ENCODE measurements at places on chromosomes 7 and 10.
A peak's percentile ranks its signal among the peaks of the same experiment; 100 is the strongest.

DNA sequence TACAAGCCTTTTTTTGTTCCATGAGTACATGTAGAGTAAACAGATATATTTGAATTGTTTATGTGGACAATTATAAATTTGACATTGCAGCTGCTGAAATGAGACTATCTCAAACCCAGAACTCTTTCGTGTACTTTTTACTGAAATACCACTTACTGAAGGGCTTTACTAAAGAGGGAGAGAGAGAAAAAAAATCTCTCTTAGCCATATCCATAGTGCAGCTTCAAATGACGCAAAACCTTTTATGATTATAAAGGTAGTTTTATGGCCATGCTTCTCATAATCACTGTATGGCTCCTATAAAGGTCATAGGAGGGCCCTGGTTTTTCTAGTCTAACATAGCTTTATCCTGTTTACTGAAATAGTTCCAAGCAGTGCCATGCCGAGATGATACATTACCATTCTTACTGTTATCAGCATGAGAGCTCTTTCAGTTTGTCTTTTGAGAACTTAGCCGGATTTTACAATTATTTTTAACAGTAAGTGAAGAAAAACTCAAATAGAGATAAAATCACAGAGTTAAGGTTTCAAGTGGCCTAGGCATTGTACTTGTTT, 35.1 kb downstream of the KCND2 start:
- no peak for DNase-seq

- no peak for DNase-seq
Measured at GRCh38 chr7:136066304-136067143, 89.4 kb upstream of the MTPN start.

- DNase-seq, result no peak
Measured at GRCh38 chr7:138417078-138417700, 42.9 kb upstream of the TRIM24 start.

DNA sequence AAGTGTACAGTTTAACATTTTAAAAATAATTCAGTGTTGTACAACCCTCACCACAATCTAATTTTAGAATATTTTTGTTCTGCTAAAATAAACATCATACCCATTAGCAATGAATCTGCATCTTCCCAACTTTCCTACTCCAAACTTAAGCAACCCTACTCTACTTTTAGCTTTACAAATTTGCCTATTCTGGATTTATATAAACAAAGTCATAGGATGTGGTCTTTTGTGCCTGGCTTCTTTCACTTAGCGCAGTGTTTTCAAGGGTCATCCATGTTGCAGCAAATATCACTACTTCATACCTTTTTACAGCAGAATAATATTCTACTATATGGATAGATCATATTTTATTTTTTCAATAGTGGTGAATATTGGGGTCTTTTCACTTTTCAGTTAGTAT, 18.9 kb downstream of the CALML3 start:
- DNase-seq, result no peak

- no peak for DNase-seq
Measured at GRCh38 chr7:100793806-100794660, 33.3 kb downstream of the EPHB4 start.

- DNase-seq, result no peak
Measured at GRCh38 chr7:127761196-127761595, 109.2 kb downstream of the SND1 start.

GRCh38 chr10:78045237-78045636, 11.6 kb downstream of the RPS24 start:
- DNase-seq, result peak; percentile 31

GRCh38 chr7:610531-611280, 91.1 kb upstream of the PDGFA start:
- DNase-seq, result no peak

DNA sequence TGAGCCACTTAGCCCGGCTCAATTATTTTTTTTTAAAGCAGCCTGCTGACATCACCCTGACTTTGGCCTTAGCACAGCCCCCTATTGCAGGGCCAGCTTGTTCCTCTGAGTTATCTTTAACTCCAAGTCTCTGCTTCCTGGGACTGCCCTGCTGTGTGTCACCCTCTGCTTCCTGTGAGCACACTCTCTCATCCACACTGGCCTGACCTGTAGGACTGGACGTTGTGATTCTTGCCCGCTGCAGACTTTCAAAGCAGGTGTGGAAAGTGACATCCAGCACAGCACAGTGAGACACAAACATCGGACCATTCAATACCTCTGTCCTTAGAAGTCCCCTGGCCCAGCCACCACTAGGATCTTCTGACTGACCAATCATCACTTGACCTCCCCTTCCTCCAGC, 26.4 kb upstream of the HSPA12A start:
- no peak for DNase-seq

GRCh38 chr10:101014966-101015581, 15.5 kb downstream of the LZTS2 start:
- DNase-seq, result no peak

GRCh38 chr10:69239136-69239535, 19.0 kb downstream of the HKDC1 start:
- DNase-seq, result no peak

GRCh38 chr7:147664541-147664940, 926.0 kb upstream of the C7orf33 start:
- no peak for DNase-seq

GRCh38 chr10:25392132-25392531, 217.3 kb downstream of the GPR158 start:
- DNase-seq, result no peak

DNA sequence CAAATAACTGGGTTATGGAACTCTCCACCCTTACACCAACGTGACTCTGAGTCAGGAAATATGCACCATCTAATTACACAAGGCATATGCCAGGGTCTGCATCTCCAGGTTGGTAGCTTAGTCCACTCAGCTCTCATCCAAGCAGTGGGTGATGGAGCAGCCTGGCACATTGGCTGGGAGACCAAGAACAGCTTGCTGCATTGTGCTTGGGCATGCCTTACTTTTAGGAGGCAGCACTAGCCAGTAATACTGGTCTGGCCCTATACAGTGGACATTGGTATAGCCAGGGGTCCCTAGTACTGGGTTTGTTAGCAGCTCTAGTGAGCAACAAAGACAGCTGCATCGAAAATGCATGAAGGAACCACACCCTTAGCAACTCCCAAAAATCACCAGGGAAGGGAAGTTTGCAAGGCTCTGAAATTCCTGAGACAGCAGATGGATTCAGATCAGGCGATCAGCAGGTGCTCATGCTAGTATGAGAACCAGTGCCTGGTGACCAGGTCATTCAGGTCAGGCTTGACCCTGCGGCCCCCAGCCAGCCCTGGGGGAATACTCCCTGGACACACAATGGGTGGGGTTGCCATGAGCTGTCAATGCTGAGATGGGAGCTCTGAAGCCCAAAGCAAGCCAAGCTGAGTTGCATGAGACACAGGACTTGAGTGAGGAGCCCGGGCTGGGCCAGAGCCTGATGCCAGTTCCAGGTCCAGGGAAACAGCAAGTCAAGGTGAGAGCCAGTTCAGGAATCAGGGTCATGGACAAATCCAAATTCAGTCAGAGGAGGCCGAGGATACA, 217.9 kb upstream of the ZMIZ1 start:
- no peak for DNase-seq

- peak; percentile 91 for DNase-seq
Measured at GRCh38 chr10:127619546-127620325, 70.6 kb downstream of the NPS start.

DNA sequence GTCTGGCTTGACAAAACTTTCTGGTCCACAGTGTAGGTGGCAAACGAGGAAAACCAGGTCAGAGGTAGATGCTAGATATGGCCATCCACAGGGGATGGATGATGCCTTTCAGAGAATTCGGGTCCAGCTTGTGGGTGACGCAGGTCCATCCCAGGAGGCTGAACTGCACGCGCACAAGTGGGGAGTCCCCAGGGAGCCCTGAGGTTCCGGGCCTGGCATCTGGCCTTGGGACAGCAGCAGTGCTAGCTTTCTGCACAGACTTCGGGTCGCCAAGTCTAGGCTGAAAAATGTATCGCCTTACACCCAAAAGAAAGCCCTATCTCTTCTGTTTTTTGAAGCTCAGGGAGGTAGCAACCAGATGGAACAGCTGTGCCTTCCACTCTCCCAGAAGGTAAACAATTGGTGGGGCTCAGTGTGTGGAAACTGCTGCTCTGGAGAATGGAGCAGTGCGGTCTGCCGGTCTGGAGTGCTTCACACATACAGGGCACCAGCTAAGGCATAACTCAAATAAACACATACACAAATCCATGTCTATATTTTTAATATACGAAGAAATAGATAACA, 119.3 kb upstream of the ACBD5 start:
- no peak for DNase-seq

DNA sequence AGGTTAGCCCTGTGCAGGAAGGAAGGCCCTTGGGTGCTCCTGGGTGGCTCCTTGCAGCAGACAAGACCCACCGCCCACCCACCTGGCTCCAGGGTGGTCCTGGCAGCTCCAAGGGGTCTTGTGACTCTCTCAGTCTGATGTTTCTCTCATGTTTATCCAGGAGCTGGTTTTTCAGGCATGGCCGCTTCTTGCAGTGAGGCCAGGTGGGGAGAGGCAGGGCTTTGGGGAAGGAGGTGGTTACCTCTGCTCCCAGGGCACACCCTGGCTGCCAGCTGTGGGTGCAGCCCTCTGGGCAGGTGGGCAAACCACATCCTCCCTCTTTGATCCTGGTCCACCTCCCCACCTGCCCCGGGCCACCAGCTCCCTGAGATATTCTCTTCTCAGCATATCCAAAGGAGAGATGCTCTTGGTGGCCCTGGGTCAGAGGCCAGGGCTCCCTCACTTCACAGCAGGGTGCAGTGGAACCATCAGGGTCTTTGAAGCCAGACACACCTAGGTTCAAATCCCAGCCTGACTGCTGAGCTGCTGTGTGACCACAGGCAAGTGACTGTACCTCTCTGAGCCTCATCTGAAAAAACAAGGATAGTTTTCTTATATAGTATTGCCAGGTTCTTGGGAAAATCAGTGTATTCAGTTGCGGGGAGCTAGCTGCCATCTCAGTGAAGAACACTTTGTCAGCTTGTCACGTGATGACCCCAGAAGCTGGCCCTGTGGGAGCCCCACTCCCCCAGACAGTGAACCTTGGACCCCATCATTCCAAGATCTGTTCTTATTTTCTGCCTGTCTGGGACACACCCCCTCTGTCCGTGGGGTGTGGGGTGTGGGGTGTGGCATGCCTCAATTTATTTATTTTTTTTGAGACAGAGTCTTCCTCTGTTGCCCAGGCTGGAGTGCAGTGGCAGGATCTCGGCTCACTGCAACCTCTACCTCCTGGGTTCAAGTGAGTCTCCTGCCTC, 11.5 kb downstream of the GTF2IRD1 start:
- no peak for DNase-seq

- DNase-seq, result no peak
Measured at GRCh38 chr10:11515596-11516430, 95.6 kb downstream of the USP6NL start.

GRCh38 chr7:108598153-108598552, 28.5 kb downstream of the DNAJB9 start:
- no peak for DNase-seq

DNA sequence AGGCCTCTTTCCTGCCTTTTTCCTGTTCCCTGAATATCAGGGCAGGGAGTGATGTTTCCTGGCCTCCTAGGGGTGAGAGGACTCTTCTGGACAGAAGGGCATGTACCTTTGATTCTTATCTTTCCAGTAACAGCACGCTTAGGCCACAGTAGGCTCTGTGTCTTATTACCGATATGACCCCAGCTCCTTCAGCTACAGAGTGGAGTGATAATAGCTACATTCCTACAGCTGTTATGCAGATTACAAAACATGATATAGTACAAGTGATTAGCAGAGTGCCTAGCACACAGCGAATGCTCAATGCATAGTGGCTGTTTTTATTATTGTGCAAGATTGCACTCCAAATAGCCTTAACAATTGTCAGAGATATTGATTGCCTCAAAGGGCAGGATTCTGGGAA, 574.2 kb downstream of the CCSER2 start:
- DNase-seq, result no peak

GRCh38 chr7:112143136-112143535, 63.1 kb downstream of the DOCK4 start:
- no peak for DNase-seq

GRCh38 chr7:132865366-132866143, 216.3 kb downstream of the CHCHD3 start:
- no peak for DNase-seq

- DNase-seq, result no peak
Measured at GRCh38 chr10:49744924-49745605, 17.1 kb downstream of the OGDHL start.

DNA sequence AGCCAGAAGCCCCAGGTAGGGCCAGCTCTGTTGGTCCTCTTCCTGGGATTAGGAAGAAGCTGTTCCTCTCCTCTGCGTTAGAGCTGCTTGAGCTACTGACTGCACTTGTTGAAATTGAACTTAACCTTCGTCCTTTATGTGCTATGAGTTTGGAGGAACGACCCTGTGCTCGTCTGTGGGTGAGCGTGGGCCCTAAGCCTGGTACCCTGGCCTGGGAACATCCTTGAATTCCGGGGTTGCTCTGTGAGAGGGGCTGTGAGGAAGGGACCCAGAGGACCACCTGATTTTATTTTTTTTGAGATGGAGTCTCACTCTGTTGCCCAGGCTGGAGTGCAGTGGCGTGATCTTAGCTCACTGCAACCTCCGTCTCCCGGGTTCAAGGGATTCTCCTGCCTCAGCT, 447.2 kb upstream of the FOXK1 start:
- DNase-seq, result no peak

GRCh38 chr10:550665-551372, 138.6 kb downstream of the DIP2C start:
- no peak for DNase-seq

DNA sequence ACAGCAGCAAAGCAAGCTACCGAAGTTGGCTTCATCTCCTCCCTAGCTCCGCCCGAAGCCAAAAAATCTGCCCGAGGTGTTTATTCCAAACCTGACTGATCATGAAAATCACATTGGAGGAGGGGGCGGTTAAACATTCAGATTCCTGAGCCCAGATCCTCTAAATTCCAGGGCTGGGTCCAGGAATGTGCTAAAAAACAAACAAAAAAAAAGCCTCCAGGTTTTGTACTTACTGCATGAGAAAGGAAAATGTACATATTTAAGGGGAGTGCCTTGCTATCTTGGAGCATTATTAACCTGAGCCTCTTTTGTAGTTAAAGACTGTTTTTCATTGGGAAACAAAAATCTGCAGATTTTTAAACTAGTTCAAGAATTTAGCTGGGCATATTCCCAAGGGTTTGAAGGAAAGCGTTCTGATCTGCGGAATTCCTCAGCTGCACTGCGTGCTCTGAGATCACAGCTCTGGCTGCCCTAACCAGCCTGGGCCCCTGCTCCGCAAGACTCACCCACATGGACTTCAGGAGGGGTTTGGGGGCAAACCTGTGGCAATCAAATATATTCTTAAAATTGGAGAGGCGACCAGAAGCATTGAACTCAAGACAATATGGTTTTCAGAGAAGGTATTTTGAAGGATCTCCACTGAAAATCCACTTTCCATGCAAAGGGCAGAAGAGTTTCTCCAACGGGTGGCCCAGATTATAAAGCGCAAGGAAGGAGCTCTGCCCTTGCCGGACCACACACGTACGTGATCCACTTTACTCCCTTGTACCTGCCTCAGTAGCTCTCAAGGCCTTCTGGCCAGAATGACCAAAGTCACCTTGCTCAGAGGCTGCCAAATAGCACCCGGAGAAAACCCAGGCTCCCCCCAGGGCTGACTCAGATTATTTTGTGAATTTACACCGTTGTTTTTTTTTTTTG, 10.0 kb upstream of the TNS3 start:
- DNase-seq, result no peak

GRCh38 chr10:122338609-122339441, 35.7 kb upstream of the PLEKHA1 start:
- DNase-seq, result no peak

- no peak for DNase-seq
Measured at GRCh38 chr7:75725306-75725705, 13.4 kb downstream of the HIP1 start.
